ENCODE measurements at places on chromosomes 4 and X. TPM values are rescaled to one million over a fixed set of nuclear protein-coding genes. Genes with fewer than 3 reads are reported as not detected.

NLGN4X gene
- total RNA-seq = not detected

CT83 gene
- total RNA-seq = not detected

FRAS1 gene
- 0.30 TPM for total RNA-seq

ZC4H2 gene
- 6.6 TPM for total RNA-seq

CDX4 gene
- not detected for total RNA-seq

N4BP2 gene
- total RNA-seq = 1.3 TPM

ADH7 gene
- total RNA-seq = not detected

HELT gene
- not detected for total RNA-seq

MAGEA8 gene
- total RNA-seq = not detected

TXK gene
- not detected for total RNA-seq
